ENCODE measurements at places on chromosomes 4 and X.

DNA sequence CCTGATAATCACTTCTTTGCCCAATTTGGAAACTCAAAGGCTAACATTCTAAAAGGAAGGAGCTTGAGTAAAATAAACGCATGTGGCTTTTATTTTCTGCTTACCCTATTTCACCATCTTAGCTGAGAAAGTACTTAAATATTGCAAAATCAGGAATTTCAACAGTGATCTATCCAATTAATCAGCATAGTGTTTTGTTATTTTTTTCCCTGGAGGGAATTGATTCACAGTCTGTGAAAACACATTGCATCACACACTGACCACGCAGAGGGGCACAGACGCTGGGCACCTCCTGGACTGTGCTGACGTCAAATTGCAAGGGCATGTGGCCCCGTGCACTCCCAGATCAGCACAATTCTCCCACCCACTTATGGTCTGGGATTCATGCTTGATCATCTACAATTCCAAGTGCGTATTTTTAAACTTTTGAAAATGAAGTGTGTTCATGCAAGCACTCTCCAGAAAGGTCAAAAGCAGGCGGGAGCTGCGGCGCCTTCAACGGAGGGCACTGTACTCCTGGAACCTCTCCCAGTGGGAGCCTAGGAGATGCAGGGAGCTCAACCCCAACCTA, 320.6 kb upstream of the PPARGC1A start:
- DNase-seq: no peak

GRCh38 chr4:95839891-95840290, at the start of gene PDHA2:
Gene PDHA2 (plus strand): TSS chr4:95840093. CDS start chr4:95840151, 58 bp downstream.
- DNase-seq: no peak

- DNase-seq: peak; percentile 50
Measured at GRCh38 chr4:108166441-108167315, 2.1 kb downstream of the LEF1 start.

DNA sequence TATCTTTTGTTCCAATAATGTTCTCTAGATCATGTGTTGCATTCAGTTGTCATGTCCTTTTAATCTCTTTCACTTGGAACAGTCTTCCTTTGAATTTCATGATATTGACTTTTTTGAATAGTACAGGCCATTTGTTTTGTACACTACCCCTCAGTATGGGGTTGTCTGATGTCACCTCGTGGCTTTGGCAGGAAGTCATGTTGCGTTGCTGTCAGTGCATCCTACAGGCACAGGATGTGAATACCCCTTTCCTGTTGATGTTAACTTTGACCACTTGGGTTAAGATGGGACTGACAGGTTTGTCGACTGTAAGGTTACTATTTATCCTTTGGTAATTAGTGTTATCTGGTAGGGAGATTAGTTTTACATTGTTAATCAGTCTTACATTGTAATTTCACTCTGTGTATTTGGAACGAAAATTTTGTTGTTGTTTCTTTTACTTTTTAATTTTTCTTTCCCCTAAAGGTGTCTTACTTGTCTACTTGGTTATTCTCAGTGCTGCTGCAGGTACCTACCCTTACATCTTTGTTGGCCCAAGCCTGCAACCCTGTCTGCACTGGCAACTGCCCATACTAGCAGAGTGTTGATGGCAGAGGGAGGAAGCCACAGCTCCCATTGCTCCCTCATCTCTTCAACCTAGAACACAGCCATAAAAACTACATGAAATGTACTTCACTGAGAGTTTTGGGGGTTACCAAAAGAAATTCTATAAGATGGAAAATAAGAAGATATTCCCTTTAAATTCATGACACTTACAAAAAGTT, 14.7 kb upstream of the ATP8A1 start:
- DNase-seq: no peak

DNA sequence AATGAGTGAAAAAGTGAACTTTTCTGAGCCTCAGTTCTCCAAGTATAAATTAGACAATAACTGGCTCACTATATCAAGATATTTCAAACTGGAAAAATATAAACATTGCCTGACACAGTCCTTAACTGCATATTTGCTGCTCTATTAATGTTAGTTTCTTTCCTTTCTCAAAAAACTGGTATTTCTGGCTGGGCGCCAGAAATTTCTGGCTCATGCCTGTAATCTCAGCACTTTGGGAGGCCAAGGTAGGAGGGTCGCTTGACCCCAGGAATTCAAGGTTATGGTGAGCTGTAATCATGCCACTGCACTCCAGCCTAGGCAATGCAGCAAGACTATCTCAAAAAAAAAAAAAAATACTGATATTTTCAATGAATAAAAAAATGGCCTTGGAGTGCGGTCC, 227.0 kb downstream of the MAGEB17 start:
- DNase-seq: no peak

DNA sequence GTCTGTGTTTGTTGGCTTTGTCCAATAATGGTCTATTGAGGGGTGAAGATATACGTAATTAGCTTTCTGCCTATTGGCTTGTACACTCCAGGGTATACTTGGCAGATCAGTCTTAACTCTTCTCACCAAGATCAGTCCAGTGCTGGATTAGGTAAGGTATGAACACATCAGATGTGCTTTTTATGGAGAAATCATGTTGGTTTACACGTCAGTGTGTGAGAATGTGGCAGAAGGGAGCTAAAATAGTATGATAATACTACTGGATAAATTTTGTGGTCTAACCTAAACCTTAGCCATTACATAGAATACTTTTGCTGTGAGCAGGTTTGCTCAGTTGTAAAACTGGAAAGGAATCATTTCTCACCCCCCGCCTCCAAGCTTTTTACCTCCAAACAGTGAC, 4.2 kb downstream of the PDHA1 start:
- no peak for DNase-seq

DNA sequence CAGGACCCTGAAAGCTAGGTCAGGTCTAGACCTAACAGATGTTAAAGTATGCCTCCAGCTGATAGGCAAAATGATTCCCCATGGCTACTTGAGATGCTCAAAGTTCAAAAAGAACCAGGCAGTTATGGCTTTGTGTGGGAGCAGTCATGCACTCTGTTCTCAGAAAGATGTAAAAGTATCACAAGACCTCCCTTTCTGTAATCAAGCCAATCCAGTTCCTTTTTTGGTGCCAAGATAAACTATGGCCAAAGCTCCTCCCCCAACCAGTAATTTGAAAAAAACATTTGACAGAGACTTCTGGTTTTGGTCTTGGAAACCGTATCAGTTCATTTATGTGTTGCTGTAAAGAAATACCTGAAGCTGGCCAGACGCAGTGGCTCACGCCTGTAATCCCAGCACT, 340.9 kb downstream of the CHIC1 start:
- no peak for DNase-seq

- no peak for DNase-seq
Measured at GRCh38 chr4:173243321-173243720, 74.7 kb downstream of the GALNT7 start.

- no peak for DNase-seq
Measured at GRCh38 chr4:25158817-25159216, 1.4 kb downstream of the SEPSECS start.

- no peak for DNase-seq
Measured at GRCh38 chr4:107068116-107068515, 32.0 kb upstream of the DKK2 start.

DNA sequence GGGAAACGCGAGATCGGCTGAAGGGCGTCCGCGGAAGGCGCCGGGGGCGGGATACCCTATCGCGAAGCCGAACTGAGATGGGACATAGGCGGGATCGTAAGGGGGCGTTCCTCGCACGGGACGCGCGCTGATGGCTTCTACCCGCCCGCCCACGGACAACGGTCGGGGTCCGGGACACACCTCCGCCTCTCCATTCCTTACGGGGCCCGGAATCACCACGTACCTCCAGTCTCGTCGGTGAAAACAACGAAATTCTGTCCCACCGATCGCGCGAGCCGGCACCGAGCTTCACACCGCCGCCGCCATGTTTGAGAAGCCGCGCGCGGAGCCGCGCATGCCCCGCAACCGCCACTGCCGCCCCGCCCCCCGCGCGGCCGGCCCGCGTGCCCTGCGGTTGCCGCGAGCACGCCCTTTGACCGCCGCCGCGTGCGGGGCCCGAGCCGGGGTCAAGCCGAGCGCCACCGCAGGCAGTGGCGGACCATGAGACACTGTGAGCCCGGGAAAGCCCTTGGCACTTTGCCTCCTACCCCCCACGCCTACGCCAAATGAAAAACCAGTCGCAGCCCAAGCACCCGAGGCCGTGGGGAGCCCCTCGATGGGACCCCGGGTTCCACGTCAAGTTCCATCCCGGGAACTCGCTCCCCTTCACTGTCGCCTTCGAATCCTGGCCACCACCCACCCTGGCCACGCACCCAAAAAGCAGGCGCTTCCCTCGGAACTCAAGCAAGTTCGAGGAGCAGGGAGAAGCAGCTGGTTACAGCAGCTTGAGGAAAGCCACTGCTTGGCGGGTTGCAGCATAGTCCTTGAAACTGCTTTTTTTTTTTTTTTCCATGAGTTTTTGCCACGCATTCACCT, at the start of gene SCML2:
TSS of gene SCML2 (minus strand) at position 320 of the 855 bp plus-strand sequence. CDS start 20,617 bp downstream, outside the sequence.
- peak; percentile 73 for DNase-seq

DNA sequence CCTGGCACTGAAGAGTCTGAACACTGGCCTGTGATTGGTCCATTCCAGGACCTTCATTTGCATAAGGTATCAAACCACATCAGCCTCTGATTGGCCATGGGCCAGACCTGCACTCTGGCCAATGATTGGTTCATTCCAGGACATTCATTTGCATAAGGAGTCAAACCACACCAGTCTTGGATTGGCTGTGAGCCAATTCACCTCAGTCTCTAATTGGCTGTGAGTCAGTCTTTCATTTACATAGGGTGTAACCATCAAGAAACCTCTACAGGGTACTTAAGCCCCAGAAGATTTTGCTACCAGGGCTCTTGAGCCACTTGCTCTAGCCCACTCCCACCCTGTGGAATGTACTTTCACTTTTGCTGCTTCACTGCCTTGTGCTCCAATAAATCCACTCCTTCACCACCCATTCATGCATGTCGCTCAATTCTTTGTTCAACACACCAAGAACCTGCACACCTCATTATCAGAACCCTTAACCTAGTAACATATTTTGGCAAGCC, 14.2 kb upstream of the HERC5 start:
- DNase-seq: peak; percentile 26

GRCh38 chrX:153681175-153681574, 6.6 kb upstream of the SLC6A8 start:
- no peak for DNase-seq

GRCh38 chr4:33467291-33467690, 2747.1 kb downstream of the PCDH7 start:
- DNase-seq: no peak

DNA sequence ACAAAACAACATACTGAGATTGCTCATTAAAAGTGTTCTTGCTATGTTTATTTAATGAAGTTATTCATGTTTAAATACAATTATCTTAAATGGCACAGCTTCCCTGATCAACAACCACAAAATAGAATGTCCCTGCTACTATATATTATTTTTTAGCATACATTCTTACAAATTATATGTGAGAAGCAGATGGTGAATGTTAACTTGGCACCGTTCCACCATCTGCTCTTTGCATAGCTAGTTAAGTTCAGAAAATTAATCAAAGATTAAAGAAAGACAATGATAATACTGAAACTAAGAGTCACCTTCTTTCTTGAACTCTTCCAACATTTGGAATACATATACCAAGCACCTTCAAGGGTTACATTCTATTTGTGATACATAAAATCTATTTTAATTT, 94.2 kb downstream of the PPP3CA start:
- DNase-seq: peak; percentile 34

DNA sequence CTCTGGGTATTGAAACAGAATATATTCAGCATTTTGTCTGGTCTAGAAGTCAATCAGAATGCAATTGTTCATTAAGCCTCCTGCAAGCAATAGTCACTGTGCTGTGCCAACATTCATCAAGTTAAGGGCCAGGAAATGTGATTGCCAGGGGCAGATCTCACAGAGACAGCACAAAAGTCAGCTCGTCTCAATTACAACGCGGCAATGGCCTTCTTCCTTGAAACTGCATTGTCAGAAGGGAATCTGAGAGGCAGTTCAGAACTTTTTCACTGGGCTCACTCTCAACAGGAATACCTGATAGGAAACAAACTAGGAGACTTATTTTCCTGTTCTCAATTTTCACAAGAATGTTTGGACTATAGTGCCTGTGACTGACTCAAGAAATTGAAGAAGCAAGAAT, 131.1 kb upstream of the NR3C2 start:
- DNase-seq: no peak

DNA sequence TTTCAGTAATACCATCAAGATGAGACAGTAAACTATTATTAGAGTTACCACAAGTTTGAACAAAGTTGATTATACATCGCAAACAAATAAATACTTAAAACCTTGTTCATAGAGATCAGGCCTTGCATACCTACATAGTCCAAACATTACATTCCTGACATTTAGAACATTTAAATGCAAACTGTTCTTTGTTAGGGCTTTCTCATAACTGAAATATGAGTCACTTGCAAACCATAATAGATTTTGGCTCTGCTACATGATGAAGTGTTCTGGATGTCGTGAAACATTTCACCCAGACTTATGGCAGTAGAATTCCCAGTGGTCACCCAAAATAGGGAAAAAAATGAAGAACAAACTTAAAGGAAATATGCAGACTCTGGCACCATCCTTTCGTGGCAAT, 75.0 kb downstream of the FAT4 start:
- DNase-seq: no peak

DNA sequence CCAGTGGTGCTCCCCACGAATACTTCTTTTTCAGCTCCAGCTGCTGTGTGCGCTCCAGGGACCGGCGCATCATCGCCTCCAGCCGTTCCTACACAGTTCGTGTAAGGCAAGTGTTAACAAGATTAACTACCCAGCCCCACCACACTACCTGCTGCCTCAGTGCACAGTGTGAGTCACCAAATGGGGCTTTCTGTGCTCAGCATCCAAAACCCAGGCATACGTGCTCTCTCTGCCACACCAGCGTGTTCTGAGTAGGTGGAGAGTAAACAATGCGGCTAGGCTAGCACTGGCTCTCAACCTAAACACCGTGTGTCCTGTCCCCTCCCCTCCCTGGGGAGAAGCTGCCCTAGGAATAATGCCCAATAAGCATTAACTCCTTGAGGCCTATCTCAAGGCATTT, 60.0 kb downstream of the MAP7D2 start:
- DNase-seq: no peak

GRCh38 chr4:99323756-99324155, 2.6 kb upstream of the ADH1B start:
- DNase-seq: no peak

DNA sequence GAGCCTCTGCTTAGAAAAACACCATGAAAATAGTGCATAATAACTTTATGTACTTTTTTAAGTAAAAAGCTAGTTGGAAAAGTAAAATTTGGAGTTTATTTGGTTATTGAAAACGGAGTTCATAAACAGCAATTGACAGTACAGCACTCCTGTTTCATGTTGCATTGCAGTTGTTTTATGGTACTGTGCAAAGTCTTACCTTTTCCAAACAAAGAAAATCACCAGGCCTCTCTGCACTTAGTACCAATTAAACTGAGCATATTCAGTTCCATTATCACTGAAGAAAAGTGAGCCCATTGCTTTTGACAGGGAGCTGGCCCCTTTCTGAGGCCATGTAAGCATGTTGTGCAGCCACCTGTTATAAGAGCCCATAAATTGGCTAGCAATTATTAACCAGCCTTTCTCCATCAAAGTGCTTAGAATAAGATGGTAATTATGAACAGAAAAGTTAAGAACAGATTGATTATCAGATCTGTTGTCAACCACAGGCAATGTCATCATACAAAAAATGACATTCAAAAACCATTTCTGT, 376.6 kb upstream of the EMCN start:
- DNase-seq: no peak

- peak; percentile 84 for DNase-seq
Measured at GRCh38 chrX:153333821-153334653, at the start of gene ZNF275. Gene ZNF275 (plus strand): TSS chrX:153334153. CDS start chrX:153336680, 2,527 bp downstream.

Data from erythroblast (primary cell).